Pancreas (tissue), 10 donors: ENCODE measurements at places on chromosomes 13 and 19. TPM values are rescaled to one million over a fixed set of nuclear protein-coding genes. Genes with fewer than 3 reads are reported as not detected.

DNA sequence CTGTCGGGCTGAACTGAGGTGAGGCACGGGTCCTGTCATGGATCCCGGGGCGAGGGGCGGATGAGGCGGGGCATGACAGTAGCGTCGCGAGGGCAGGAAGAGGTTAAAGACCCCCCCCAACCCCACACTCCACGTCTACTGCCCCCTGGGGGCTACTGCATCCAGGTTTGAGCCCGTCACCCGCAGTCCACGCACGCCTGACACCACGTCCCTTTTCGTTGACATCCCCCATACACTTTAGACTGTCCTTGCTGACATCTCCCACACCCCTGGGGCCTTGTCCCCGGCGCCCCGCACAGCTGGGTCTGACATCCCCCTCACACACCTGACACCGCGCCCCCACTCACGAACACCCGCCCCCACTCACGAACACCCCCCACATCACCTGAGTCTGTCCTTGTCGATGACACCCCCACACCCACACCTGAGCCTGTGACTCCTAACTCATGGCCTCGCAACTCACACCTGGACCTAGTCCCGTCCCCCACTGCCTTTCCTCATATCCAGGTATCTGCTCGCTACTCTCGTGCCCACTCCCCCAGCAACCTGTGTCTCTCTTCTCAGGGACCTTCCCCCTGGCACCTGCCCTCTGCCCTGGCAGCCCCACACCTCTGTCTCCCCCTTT, 416 bp downstream of the SLC25A42 start:
- no peaks in the 10 kb centered on the region for H3K4me1 ChIP-seq
- peak overlapping the region; percentile 70 for H3K4me3 ChIP-seq
- H3K27ac ChIP-seq = no peak overlapping the region
- H3K27me3 ChIP-seq = no peaks in the 10 kb centered on the region
- H3K36me3 ChIP-seq = no peaks in the 10 kb centered on the region
- DNase-seq = no peak

GRCh38 chr13:79401259-79402070, 4.6 kb downstream of the RBM26 start:
- H3K4me1 ChIP-seq = peaks cover 23% of the 10 kb centered on the region
- H3K27me3 ChIP-seq = no peaks in the 10 kb centered on the region
- DNase-seq = no peak

DNA sequence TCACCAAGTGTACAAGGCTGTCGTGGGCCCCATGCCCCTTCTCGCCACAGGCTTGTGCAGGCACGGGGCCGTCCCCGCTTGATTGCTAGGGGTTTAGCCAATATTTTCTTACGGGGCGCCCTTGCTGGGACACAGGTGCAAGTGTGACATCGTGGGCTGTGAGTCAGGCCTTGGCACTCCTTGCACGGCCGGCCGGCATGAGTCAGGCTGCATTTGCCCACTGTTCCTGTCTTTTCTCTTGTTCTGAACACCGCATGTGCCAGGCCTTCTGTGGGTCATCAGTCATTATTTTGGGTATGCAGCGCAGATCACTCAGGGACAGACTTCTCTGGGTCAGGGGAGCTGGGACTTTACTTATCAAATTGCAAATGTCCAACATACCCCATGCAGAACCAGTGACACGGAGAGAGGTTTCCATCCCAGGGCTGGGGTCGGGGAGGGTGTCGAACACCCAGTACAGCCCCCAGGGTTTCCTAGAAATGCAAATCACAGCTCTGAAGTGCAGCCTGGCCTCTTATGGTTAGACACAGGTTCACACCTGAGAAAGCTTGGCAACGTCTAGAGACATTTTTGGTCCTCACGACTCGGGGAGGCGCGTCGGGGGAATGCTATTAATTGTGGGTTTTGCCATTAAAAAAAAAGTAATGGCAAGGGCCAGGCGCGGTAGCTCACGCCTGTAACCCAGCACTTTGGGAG, 22.5 kb upstream of the KLF2 start:
- no peaks in the 10 kb centered on the region for H3K27me3 ChIP-seq
- DNase-seq = no peak
- no peak overlapping the region for H3K4me3 ChIP-seq
- no peak overlapping the region for H3K27ac ChIP-seq
- H3K4me1 ChIP-seq = no peaks in the 10 kb centered on the region
- no peaks in the 10 kb centered on the region for H3K36me3 ChIP-seq

IL11 gene
- polyA plus RNA-seq = 0.19 TPM

LILRA2 gene
- 0.42 TPM for polyA plus RNA-seq

DNA sequence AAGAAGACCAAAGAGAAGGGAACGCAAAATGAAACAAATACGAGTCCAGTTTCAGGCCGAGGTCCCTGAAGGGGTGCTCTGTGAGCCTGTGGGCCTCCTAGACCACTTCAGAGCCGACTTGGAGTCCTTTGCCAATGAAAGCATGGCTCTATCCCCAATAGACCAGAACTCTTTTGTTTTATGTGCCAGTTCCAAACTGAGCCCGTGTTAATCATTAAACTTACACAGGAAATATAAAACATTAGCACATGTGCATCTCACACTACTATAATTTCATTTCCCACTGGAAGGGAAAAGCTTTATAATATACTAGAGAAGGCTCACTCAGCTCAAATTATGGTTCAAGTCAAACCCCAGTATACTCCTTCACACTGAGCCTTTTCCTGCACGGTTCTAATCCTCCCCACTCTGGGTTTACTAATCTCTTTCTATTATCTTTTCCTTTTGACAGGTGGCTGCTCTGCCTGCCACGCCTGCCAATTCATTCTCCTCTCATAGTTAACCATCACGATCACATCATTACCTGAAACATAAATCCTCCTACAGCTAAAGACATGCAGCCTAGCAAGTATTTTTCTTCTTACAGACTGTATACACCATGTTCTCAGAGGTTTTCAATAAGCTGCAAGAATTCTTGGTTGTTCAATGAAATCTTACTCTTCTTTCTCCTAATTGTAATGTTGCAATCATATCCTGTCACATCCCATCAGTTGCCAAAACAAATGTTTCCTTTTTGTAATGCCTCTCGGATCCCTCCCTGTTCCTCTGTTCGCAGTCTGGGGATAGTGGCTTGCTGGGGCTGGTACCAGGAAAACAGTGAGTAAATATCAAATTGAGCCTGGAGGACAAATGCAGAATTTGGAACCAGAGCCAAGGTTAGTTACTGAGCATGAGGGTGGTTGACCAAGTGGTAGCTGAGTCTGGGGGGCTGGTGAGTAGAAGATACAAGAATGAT, 18.8 kb upstream of the WASF3 start:
- H3K27me3 ChIP-seq = no peaks in the 10 kb centered on the region
- no peaks in the 10 kb centered on the region for H3K36me3 ChIP-seq
- H3K27ac ChIP-seq = no peak overlapping the region
- DNase-seq = no peak
- H3K4me1 ChIP-seq = no peaks in the 10 kb centered on the region
- H3K4me3 ChIP-seq = no peak overlapping the region

GRCh38 chr19:45483033-45483432, 13.8 kb downstream of the RTN2 start:
- no peak for DNase-seq
- no peak overlapping the region for H3K27ac ChIP-seq
- no peaks in the 10 kb centered on the region for H3K36me3 ChIP-seq
- H3K4me3 ChIP-seq = no peak overlapping the region
- H3K4me1 ChIP-seq = no peaks in the 10 kb centered on the region
